ENCODE measurements at places on chromosomes 3 and 15. TPM values are rescaled to one million over a fixed set of nuclear protein-coding genes. Genes with fewer than 3 reads are reported as not detected.

- no peak for DNase-seq
These were observed 166.9 kb upstream of the TPM1 start for GRCh38 chr15:62875626-62876021.

- DNase-seq: no peak
These were observed 222.0 kb upstream of the GAP43 start for GRCh38 chr3:115401298-115401697.

DNA sequence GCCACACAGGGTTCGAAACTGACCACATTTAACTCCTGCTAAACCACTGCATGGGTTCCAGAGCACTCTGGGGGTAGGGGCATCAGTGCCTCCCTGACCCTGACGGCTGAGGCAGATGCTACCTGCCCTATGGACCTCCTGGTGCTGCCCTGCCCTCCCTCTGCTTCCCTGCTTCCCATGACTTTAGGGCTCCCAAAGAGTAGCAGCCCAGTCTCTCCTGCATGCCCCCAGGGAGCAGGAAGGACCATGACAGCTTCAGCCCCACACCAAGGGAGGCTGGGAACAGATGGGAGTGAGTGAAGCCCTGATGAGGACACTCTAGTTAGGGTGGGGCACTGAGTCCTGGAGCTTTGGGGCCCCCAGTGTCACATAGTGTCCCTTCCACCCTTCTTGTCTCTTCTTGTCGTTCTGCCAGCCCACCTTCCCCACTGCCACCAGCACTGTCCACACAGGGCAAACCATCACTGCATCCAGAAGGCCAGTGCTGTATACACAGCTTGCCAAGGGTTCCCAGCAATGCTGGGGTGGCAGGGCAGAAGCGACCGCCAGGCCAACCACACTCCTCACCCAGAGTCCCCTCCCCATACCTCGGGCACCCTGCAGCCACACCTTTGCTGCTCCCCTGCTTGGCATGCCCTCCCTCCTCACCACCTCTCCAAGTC, 31.0 kb downstream of the SRPRB start:
- DNase-seq: no peak

DNA sequence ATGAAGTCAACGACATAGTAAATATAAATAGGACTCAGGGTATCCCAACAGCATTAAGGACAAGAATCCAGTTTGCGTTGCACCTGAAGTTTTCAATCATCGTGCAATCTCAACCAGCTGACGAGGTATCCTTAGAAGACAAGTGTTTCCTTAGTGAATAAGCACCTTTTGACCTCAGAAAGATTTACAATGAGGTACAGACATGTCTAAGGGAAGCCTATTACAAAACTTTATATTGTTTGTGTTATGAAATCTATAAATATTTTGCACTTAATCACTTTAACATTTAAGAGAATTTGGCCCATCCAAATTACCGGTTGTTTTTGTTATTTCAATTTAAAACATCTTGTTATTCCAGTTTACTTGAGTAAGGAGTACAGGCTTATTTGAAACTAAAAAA, 64.9 kb upstream of the PRICKLE2 start:
- DNase-seq: no peak

The KLHL40 gene
- total RNA-seq: not detected

Measured in esophagus squamous epithelium (tissue), 5 donors.